ENCODE measurements at places on chromosomes 4 and X.

- DNase-seq = no peak
Measured at GRCh38 chr4:2305766-2306501, 44.0 kb upstream of the MXD4 start.

GRCh38 chrX:7462110-7462509 is 314.2 kb upstream of the PUDP start:
- DNase-seq = no peak

DNA sequence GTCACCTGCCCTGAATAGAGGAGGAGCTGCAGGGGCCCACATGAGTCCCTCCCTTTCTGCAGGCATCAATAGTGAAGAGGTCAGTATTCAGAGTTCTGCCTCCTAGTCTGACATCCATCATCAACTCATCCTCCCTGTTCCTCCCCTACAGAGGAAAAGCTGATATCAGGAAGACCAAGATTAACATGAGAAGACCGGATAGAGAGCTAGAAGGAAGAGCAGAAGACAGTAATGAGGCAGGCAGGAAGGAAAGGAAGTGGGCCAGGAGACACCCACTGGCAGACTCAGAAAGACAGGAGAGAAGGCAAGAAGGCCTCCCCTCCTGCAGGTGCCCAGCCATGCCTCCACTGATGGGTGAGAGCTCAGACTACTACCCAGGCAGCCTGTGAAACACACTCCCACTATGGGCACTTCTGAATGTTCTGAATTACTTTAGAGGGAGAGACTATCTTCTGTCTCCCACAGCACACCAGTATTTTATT is 74.6 kb downstream of the CC2D2A start:
- DNase-seq = no peak

DNA sequence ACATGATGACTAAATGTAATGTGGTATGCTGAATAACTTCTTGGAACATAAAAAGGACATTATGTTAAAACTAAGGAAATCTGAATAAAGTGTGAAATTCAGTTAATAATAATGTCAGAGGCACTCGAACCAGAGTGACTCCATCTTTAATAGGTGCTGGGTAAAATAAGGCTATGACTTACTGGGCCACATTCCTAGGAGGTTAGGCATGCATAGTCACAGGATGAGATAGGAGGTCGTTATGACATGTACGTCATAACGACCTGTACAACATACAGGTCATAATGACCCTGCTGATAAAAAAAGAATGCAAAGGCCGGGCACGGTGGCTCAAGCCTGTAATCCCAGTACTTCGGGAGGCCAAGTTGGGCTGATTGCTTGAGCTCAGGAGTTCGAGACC is 28.9 kb upstream of the OPHN1 start:
- DNase-seq = no peak

DNA sequence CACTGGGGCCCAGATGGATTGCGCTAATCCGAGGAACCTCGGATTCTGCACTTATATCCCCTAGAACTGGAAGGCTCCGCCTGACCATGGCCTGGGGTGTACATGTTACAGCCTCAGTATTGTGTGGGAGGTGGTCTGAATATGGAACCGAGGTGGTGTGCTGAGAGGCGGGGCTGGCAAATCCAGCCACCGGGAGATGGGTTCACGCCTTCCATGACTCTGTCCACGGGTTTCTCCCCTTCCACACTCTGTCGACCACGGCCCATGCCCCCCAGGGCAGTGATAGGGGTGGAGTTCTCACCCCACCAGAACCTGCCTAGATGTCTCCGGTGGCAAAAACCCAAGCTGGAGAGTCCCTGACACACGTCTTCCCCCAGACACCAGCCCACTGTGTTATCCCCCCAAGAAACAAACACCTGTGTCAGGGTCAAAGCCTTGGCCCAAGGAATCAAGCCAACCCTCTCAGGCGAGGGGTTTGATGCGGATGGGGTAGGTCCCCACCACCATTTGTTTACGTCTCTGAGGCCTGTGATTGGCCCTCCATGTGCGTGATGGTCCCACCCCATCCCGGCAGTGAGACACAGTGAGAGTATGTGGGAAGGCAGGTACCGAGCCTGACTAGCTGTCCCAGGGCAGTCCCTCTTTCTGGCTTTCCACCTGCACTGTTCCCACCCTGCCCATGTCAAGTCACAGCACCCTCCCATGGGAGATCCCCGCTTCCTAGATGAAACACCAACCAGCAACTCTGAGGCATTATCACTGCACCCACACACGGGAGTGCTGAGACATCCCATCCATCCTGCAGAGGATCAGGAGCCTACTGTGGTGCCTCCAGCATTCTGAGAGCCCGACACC is 6.6 kb upstream of the LOC101059915 start:
- no peak for DNase-seq

GRCh38 chrX:10074241-10074941 is 82.4 kb upstream of the CLCN4 start:
- DNase-seq = no peak

DNA sequence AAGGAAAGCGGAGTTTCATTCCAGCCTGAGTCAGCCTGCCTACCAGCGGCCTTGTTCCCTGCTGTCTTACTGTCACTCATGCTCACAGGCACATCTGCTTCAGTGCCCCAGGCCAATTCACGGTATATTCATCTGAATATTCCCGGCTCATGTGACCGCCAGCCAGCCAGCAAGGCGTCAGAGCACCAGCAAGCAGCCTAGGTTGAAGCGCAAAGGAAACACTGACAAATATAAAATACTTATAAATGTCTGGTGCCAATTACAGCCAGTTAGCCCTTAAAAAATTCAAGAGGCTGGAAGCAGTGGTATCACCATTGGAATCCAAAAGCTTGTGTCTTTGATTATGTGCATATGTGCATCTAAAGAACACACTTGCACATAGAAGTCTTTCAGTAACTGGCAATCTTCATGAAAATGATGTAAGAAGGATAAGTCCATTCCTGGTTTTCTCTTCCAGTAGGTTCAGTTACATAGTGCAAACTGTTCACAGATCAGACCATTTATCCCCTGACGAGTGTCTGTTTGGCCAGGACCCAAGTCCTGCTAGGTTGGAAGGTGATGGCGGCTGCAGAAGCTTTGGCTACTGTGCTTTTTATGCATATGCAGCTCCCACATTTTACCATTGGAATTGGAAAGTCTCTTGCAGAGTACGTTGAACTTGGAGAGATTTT is 61.3 kb downstream of the LUZP4 start:
- no peak for DNase-seq

DNA sequence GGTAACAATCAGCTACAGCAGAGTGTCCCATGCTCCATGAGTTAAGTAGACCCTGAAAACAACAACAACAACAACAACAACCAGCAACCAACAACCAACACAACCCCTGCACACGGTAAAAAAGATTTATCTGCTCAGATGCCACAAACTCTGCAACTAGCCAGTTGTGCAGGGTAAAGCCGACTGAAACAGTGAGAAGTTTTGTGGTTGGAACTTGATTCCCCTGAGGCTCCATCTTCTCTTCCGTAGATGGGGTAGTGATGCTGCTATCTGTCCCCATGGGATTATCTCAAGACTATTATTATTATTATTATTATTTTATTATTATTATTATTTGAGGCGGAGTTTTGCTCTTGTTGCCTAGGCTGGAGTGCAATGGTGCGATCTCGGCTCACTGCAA is 50.6 kb upstream of the RAPGEF2 start:
- no peak for DNase-seq

DNA sequence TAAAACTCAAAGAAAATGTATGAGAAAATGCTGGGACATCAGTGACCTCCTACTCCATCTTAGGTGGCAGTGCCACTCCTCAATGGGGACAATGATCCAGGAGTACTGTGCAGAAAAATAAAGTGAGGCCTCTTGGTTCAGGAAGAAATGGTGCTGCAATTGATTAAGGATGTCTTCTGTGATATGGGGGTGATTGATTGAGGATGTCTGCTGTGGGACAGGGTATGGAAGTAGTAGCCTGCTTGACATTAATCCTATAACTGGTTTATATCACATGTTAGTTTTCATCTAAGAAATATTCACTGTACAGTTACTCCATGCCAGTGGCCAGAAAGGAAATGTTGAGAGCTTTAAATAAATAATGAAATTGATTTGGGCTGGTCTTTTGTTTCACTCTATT is 20.5 kb downstream of the OTOP1 start:
- DNase-seq = no peak

GRCh38 chr4:25155947-25156346 is 4.3 kb downstream of the SEPSECS start:
- DNase-seq = no peak

GRCh38 chr4:66554826-66555225 is 884.5 kb upstream of the EPHA5 start:
- DNase-seq = no peak

DNA sequence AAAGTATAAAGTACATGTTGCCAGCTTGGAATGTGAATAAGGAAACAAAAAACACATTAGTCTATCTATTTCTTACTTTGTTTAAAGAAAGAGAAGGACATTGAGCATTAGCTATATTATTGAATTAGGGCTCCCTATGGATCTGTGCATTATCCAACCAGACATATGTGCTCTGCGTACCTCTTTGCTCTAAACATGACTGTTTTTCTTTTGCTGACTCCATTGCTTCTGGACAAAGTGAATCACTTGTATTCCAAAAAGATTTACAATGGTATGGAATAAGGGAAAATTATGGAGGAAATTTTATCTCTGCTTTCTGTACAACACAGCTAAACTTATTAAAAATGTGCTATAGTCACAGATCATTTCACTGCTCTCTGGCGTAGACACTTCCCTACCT is 727.8 kb upstream of the LCORL start:
- DNase-seq = no peak

DNA sequence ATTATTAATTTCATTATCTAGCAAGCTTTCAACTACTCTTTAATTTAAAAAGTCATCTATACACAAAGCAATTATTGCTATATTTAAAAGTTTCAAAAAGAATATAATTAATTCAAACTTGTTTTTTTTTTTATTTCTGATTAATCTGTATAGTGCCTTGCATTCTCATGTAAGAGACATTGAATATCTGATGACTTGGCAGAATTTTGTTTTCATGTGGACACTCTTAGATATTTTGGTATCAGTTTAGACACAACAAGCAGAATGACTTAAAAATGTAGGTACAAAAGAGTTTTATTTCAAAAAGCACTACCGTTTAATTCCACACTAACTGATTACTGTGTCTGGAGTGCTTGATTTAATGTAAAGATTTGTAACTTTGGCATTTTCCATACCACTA is 1129.6 kb downstream of the PDHA2 start:
- no peak for DNase-seq

GRCh38 chr4:165785337-165785736 is 87.7 kb upstream of the TLL1 start:
- DNase-seq = no peak

DNA sequence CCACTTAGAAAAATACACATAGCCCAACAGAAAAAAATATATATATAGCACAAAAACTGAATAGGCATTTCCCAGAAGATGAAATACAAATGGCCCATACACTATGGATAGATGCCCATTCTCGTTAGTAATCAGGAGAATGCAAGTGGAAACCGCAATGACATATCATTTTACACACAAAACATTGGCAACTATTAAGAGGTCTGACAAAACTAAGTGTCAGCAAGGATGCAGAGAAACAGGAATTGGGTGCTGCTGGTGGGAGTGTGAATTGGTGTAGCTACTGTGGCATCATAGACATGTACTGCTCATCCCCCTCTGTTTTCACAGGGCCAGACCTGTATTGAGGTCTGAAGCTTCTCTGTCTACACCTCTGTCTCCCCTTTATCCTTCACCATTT is 320.0 kb downstream of the IDS start:
- no peak for DNase-seq

DNA sequence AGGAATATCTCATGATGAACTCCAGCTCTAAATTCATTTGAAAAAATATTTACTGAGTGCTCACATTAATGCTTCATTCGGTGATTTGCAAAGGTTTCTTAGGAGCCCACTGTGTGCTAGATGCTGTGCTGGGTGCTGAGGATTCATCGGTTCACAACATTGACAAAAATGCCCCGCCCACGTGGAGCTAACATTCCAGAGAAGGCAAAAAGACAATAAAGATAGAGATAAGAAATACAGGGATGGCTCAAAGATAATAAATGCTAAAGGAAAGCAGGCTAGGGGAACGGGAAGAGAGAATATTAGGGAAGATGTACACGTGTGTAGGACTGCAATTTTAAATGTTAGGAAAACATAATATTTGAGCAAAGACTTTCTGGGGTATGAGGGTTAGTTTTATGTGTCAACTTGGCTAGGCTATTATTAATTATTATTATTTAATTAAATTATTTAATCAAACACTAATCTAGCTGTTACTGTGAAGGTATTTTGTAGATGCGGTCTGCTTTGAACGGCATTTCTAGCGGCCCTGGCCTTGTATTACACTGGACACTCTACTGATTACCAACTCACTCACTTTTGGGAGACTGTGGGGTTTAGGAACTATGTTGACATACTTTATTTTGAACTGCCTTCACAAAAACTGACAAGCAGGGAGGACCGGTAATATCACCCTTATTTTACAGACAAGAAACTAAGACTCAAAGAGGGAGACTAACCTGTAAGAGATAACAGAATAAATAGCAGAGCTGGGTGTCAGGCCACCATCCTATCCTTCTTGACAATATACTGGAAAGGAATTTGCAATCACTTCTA is 61.9 kb upstream of the IRF2 start:
- DNase-seq = no peak

GRCh38 chrX:73851014-73852009 is 288.3 kb downstream of the CHIC1 start:
- no peak for DNase-seq

GRCh38 chrX:105018865-105019264 is 201.6 kb downstream of the TEX13A start:
- no peak for DNase-seq

DNA sequence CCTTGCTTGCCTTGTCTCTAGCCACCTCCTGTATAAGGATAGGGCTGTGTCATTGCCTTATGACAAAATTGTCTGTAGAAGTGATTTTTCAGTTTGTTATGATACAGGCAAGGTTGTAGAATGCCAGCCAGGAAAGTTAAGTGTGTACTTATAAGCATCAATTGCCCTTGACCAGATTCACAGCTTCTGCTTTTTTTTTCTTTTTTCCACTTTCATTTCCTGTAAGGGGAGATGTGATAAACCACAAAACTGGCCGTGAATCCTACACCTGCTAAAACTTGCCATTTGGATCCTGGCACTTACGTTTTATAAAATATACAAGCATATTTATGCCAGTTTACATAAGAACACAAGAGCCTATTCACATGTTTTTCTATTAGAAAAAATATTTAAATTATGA is 35.0 kb upstream of the BMPR1B start:
- DNase-seq = no peak

DNA sequence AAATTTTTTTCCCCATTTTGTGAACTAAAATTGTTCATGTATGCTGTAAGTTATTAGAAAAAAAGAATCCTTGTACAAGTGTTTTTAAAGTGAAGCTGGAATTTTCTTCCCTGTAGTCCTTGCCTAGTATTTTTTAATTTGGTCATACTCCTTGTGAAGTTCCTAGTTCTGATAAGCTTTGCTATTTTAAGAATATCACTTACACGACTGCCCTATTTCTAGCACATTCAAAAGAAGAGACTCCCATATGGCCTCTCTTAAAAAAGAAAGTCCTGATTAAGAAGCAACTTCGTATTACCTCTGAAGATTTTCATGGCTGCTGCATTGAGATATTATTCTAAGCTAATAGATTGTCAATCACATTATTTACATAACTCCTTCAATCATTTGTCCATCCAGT is 87.2 kb downstream of the KLHL8 start:
- DNase-seq = no peak

- DNase-seq = no peak
Measured at GRCh38 chr4:24975510-24975909, 55.2 kb downstream of the LGI2 start.
